OCI-LY7 (cell line): ENCODE measurements at places on chromosomes 16 and 17. TPM values are rescaled to one million over a fixed set of nuclear protein-coding genes. Genes with fewer than 3 reads are reported as not detected.

DNA sequence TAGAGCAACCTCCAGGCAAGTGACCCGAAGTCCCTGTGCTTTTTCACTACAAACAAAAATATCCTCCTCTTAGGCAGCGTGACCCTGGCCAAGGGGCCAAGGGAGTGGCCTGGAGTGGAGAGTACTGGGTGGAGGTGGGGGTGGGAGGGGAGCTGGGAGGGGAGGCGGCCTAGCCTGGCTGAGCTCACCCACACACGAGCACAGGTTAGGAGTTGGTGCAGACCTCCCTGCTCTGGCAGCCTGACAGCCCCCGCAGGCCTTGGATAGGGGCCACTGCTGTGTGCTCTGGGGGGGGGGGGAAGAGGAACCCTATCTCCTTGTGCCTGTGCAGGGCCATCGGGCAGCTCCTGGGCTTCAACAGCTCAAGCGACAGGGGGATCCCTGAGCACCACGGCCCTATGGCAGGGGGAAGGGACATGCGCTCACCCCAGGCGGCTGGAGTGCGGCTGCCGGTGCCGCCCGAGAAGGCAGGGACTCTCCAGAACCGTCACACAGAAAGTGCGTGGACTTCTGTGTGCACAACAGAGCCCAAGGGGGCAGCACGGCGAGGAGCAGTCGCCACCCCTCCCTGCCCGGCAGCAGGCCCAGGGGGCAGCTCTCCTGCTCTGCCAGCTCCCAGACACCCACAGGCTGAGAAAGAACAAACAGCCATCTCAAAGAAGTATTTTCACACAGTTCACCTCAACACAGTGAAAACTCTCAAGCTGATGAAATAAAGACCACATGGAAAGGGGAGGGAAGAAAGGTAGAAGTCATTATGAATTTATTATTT lies 13.3 kb downstream of the SLC16A3 start:
- DNase-seq = no peak

DNA sequence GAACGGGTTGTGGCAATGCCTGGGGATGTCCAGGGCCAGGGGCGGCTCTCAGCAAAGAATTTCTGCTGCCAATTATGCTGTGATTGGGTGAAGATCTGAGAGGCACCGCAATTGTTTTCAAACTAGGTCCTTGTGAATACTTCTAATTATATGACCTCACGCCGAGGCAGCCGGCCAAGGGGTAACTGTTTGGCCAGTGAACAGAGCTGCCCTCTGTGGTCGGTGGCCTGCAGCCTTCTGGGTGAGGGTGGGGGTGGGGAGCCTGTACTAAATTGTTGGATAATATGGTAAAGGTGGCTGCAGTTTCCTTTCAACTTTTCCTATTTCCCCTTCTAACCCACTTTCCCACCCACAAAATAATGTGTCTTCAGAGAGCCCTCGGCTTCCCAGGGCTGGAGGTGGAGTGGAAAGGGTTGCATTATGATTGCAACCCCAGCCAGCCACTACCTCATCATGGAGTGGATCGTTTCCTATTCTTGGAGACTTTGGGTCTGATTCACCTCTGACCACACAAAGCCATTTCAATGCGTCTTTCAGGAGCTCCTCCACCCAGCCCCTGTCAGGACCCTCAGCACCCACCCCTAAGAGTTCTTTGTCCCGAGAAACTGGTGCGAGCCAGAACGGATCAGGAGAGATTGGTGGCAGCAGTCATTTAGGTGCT lies 2.0 kb upstream of the DNAI2 start:
- no peak for DNase-seq

DNA sequence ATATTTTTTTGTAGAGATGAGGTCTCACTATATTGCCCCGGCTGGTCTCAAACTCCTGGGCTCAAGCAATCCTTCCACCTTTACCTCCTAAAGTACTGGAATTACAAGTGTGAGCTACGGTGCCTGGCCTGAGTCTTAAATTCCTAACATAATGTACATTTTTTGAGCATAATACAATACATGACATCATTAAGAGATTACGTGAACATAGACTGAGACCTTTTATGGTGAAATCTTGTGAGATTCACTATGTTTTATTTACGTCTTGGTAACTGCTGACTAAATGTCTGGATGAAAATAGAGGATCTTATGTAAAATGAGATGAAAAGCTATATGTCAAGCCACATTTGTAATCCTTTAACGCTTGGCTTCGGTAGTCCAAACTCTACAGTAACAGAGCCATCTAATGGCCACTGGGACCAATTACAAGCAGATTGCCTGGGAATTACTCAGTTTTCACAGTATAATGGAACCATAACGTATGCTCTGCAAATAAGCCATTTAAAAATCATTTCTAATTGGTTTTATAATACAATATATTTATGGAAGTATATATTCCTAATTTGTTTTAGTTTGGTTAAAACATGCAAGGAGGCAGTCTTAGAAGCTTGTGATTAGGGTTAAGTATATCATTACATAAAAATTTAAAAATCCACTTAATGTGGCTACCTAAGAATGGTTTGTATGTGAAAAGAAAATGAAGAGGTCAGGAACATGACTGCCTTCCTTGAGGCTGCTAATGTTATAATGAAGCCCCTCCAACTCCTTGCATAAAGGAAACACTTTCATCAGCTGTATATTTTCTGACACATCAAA lies 8.1 kb upstream of the EFCAB13 start:
- DNase-seq = peak; percentile 80

GRCh38 chr16:88941913-88942909 lies 34.8 kb downstream of the CBFA2T3 start:
- peak; percentile 84 for DNase-seq

DNA sequence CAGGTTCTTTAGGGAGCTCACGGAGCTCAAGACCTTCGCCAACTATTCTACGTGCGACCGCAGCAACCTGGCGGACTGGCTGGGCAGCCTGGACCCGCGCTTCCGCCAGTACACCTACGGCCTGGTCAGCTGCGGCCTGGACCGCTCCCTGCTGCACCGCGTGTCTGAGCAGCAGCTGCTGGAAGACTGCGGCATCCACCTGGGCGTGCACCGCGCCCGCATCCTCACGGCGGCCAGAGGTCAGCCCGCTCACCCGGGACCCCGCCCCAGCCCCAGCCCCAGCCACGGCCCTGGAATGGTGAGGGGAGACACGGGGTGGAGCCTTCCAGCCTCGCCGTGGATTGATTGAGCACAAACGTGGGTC lies 13.5 kb downstream of the SARM1 start:
- DNase-seq = no peak

- DNase-seq = no peak
Measured at GRCh38 chr16:5551909-5552308, 454.3 kb upstream of the EEF2KMT start.

DNA sequence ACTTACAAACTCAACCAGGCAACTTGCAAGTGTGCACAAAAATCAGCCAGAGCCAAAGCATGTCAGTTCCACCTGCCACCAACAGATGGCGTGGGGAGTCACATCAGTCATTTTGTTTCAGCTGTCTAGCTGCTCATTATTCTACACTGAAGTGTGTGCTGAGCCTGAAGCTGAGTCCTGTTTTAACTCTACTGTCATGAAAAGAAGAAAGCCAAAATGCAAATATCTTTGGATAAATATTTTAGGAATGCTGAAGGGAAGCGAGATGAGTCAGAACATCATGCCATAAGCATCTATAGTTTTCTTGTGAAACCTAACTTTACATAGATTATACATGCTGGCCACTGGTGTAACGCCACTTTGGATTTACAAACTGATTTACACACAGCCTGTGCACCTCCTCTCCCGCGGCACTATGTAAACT lies 172.6 kb downstream of the CDK5R1 start:
- peak; percentile 63 for DNase-seq

- DNase-seq = no peak
Measured at GRCh38 chr17:81723651-81724209, 11.6 kb downstream of the SLC25A10 start.

GRCh38 chr16:84897911-84898377 lies 78.2 kb downstream of the CRISPLD2 start:
- DNase-seq = peak; percentile 44

GRCh38 chr17:37206299-37206698 lies 169.5 kb upstream of the C17orf78 start:
- no peak for DNase-seq

GRCh38 chr16:8931859-8932258 lies 31.8 kb downstream of the USP7 start:
- DNase-seq = peak; percentile 52

DNA sequence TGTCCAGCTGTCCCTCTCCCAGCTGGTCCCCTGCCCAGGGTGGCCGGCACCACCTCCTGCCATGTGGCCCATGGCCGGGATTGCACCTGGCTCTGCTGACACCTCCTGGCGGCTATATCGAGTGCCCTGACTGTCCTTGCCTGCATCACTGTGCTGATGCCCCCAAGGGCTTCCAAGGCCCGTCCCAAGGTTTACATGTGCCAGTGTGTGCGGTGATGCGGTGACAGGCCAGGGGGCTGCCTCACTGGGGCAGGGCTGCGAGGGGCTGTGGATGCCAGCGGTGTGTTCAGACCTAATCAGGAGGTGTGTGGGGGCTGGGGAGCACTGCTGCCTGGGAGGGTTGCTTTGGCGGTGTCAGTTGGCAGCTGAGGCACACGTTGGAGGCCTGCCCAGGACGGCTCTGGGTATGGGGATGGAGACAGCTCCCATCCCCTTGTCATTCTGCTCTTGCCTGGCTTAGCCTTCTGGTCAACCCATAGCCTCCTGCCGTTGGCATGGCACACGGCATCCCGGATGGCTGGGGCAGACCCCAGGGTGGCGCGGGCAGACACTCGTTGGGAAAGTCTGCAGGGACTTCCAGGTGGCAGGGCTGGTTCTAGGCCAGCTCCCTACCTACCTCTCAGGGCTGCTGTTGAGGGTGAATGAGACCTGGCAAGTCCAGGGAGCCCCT lies 5.5 kb downstream of the MAP2K3 start:
- DNase-seq = no peak

Gene KRT40
- total RNA-seq = not detected in 2 replicates

Gene RHOT2
- total RNA-seq = 129 and 133 TPM in 2 replicates

Gene MT1M
- total RNA-seq = not detected in 2 replicates

Gene PIPOX
- 4.0 and 4.1 TPM in 2 replicates for total RNA-seq
